Mucosa of descending colon (tissue), 3 donors: ENCODE measurements at places on chromosomes 2 and 18. TPM values are rescaled to one million over a fixed set of nuclear protein-coding genes. Genes with fewer than 3 reads are reported as not detected.

LMAN2L gene
- 21.0 TPM for total RNA-seq

TAF4B gene
- total RNA-seq: 3.4 TPM

FMNL2 gene
- total RNA-seq: 12.0 TPM

MEP1B gene
- 6.9 TPM for total RNA-seq

IL1RL2 gene
- 1.5 TPM for total RNA-seq

CPO gene
- not detected for total RNA-seq

KLHL29 gene
- total RNA-seq: 13.0 TPM
